ENCODE measurements at places on chromosomes 16 and 17.

- no peak for DNase-seq
Observed at GRCh38 chr16:82093666-82094300, 58.7 kb downstream of the HSD17B2 start.

GRCh38 chr16:87057211-87057881, 259.8 kb downstream of the C16orf95 start:
- no peak for DNase-seq

- DNase-seq: no peak
Observed at GRCh38 chr16:88631384-88631783, 7.0 kb upstream of the IL17C start.

GRCh38 chr16:12097523-12098428, 121.2 kb downstream of the SNX29 start:
- DNase-seq: peak; percentile 60

DNA sequence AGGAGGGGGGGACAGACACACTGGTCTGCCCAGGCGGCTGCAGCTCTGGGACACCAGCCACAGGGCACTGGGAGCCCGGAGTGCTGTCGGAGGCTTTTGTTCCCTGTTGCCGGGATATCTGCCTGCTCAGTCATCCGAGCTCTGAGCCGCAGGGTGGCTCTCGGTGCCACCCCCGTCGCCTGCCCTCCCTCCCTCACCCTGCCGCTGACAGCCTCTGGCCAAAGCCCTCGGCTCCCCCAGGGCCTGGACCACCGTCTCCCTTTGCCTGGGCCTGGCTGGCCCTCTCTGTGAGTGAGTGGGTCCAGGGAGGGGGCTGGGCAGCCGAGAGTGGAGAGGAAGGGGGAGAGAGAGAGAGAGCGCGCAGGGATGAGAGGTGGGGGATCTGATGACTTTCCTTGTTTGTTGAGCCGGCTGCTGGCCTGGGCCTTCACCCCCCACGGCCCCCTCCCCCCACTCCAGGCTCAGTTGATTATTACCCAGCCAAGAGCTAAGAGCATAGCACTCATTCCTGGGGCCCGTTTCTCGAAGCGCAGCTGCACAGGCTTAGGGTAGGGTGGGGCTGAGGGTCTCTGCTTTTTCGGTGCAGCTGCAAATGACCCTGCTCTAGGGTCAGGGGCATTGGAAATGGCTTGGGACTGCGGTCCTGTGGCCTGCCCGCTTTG, 2.7 kb downstream of the FOXJ1 start:
- DNase-seq: peak; percentile 62

GRCh38 chr17:78889531-78889930, 13.5 kb downstream of the CEP295NL start:
- no peak for DNase-seq

DNA sequence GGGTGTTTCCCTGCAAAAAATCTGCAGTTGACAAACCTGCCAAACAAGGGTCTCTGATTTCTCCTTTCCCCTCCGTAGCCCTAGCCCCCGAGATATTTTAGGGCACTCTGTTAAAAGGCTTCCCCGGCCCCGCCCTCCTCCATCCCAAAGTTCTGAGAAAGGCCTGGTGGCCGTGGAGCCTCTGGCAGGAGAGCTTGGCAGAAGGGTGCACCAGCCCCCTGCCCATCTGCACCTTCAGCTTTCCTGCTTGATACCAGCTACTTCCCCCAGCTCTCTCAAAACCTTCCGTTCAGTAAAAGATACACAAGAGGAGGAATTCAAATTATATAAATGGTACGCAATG, 711 bp upstream of the CANT1 start:
- no peak for DNase-seq

DNA sequence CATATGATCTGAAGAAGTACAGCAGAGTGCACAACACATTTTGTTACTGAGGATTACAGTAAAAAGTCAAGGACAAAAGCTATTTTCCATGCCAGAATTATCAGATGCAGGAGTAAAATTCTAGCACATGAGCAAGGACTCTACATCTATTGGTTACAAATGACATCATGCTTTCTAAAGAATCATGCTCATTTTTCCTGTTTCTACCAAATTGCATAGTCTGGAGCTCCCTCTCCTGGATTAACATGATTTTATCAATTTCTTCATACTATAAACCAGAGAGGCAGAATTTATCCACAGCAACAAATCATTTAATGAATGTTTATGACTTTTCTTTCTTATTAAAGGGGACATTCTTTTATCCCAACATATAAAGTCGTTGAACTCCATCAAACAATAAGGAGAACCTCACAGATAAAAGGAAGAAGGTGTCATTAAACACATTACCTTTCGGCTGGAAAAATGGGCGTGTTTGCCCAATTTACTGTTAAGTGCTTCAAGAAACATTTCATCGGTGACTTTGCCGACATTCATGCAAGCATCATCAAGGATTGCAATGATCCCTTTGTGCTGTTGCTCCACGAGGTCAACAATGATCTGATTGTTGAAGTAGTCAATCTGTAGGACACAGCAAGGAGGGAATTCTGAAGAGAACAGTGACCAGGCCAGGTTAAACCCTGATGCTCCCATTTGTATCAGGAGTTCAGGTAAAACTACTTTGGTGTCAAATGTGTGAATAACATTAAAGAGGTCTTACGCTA, 121.7 kb downstream of the MYO1D start:
- no peak for DNase-seq

DNA sequence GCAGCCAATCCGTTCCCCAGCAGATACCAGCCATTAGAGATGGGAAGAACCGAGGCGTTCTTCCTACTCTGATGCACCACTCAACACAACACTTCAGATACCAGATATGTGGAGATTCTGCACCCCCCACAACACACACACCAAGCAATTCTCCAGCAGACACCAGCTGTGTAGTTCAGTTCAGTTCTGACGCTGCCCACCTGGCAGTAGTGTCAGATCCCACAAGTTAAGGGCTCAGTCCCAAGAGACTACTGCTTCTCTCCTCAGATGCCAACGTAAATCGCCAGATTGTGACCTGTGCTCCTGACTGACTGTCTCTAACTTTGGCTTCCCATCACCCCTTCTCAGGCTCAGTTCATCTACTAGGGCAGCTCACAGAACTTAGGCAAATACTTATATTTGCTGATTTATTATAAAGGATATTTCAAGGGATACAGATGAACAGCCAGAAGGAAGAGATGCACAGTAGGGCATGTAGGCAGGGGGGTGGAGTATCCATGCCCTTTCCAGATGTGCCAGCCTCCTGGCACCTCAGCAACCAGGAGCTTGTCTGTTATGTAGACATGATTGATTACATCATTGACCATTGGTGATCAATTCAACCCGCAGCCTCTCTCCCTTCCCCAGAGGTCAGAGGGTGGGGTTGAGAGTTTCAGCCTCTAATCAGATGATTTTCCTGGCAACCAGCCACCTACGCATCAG, 110.6 kb downstream of the PRKCA start:
- no peak for DNase-seq

DNA sequence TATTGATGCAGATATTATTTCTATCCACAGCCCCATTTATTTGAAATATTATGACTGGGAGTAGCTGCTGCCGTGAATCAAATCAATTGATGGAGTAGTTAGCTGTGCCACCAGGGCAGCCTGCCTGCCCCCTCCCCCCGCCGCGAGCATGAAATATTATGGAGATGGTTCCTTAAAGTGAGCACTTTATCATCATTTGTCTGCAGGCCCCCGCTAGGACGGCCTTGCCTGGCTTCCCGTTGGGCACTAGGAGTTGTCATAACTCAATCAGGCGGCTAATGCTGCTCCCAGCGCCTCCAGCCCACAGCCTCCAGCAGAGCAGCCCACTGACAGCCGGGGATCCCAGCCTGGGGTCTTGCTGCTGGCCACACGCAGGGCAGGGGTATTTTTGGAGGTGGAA, 173.9 kb downstream of the SALL1 start:
- no peak for DNase-seq

DNA sequence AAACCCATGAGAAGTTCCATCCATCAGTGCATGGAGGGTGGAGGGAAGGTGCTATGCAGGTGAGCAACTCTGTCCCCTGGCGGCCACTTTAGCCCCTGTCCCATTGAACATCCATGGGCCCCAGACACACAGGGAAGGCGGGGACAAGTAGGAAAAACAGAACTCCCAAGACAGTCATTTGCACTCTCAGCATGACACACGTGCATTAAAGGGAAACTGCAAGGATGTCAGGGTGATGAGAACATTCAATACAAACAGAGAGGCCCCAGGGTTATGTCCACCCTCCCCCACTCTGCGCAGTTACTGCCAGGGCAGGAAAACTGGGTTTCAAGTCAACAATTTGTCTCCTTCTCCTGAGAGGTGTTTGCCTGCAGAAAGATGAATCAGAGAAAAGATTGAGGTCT, 44.0 kb upstream of the AKTIP start:
- no peak for DNase-seq

All from caudate nucleus (tissue), 63 donors.